ENCODE measurements at places on chromosomes 7 and 10.
A peak's percentile ranks its signal among the peaks of the same experiment; 100 is the strongest.

DNA sequence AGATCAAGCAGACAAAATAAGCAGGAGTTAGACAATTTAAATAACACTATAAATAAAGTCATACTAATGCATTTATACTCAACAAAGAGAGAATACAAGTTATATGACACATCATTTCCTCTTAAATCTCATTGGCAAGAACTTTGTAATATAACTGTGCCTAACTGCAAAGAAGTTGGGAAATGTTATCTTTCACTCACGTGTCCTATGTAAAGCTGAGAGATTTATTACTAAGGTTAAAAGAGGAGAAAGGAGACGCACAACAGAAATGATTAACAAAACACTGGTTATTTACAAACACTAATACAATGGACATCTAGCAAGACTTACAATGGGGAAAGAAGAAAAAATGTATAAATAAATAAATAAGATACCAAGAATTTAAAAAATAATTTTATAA is 12.7 kb upstream of the TMEM273 start:
- no peak for DNase-seq

GRCh38 chr10:60444494-60445064 is 54.9 kb upstream of the ANK3 start:
- no peak for DNase-seq

- no peak for DNase-seq
Observed at GRCh38 chr10:115831016-115831415, 442.0 kb downstream of the GFRA1 start.

DNA sequence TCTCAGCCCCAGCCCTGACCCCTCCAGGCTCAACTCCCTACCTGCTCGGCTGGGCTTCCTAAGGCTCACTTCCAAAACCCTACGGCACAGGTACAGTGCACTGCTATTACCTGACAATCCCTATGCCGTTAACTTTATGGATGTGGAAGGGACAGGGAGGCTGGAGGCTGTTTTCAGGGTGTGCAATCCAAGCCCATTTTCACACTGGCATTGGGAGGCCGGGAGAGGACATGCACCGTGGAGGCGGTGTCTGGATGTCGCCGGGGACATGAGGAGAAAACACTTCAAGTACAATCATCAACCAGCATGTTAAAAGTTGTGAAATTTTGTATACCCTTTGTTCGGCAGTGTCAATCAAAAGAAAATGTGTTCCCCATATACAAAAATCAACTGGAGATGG is 80.1 kb downstream of the MAD1L1 start:
- DNase-seq, result no peak

- peak; percentile 7 for DNase-seq
Observed at GRCh38 chr7:155996718-155997280, 184.5 kb upstream of the SHH start.
